ENCODE measurements at places on chromosomes 1 and 21.

GRCh38 chr1:100511058-100511457 is 26.9 kb upstream of the GPR88 start:
- DNase-seq = no peak

GRCh38 chr1:12600880-12601633 is 17.0 kb downstream of the DHRS3 start:
- DNase-seq = peak; percentile 46

- DNase-seq = no peak
Measured at GRCh38 chr1:55645270-55645669, 430.1 kb upstream of the USP24 start.

GRCh38 chr1:36114371-36114770 is 10.7 kb downstream of the COL8A2 start:
- no peak for DNase-seq

DNA sequence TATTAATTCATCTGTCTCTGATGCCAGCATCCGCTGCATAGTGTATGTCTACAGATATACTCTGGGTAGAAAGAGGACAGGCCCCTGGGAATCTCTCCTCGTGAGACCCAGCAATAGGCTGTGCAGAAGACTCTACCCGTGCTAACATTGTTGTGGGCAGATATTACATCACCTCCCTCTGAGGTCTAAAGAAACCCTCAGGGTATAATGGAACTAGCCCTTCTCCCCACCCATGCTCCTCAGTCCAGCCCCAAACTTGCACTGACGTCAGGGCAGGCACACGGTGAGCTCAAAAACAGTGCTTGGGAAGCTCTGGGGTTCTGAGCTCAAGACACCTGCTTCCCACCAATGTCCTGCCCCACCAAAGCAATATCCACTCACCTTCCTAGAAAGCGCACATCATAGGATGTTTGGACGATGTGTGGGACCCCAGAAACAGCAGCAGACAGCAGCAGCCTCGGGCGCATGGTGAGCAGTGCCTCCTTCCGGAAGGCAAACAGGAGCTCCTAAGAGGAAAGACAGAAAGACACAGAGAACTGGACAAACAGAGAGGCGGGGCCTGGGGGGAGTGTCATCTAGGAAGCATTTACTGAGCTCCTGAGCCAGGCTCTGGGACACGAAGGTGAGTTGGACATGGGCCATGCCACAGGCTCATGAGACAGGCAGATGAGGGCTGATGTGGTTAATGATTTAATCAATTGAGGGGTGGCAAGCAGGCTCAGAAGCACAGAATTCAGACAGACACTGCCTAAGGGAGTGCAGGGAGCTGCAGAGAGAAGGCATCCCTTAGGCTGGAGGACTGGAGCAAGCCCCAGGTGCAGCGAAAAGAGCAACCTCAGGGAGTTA is 4.8 kb downstream of the OVGP1 start:
- no peak for DNase-seq

- no peak for DNase-seq
Measured at GRCh38 chr21:35984654-35985361, 75.5 kb downstream of the SETD4 start.

GRCh38 chr1:202184750-202185460 is 8.7 kb upstream of the LGR6 start:
- peak; percentile 27 for DNase-seq

- DNase-seq = no peak
Measured at GRCh38 chr1:77412820-77413530, 131.2 kb downstream of the AK5 start.

- DNase-seq = no peak
Measured at GRCh38 chr1:153248176-153248879, 11.2 kb upstream of the LORICRIN start.

GRCh38 chr1:111769517-111770146 is 13.9 kb downstream of the DDX20 start:
- peak; percentile 31 for DNase-seq

- no peak for DNase-seq
Measured at GRCh38 chr21:41614511-41614910, 106.6 kb upstream of the TMPRSS2 start.

GRCh38 chr1:33147275-33147996 is 34.4 kb downstream of the TRIM62 start:
- no peak for DNase-seq

GRCh38 chr1:169367686-169368405 is at the start of the genes BLZF1 and NME7:
Gene BLZF1 (plus strand): TSS chr1:169368195. CDS start chr1:169369523, 1,328 bp downstream.
Gene NME7 (minus strand): TSS chr1:169367797. CDS start chr1:169367710, 87 bp downstream.
- peak; percentile 99 for DNase-seq

DNA sequence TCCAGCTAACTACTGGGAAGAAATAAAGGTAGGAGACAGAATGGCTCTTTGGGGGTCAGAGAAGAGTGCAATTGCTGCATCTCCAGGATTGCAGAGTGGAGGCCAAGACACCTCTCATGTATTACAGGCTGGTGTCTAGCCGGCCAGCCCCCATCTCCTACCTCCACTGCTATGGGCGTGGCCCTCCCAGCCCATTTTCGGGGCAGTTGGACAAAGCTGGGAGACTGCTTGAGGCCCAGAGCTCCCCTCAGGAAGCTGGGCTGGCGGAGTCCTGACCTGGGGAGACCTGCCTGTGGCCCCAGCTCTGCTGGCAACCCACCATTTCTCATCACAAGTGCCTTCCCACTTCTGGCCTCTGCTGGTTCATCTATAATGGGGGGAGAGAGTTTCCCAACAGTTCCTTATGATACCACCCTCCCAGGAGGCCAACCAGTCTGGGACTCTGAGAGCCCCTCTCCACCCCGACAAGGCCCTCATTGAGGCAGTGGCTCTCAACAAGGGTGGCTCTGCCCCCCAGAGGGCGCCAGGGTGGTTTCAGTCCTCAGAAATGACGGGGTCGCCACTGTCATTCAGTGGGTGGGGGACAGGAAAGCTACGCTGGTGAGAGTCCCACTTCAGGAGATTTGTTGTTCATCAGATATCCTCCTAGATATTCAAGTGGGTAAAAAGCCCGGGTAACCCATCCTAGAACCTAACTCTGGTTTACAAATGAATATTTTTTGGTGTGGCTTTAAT is 11.5 kb downstream of the RAP1GAP start:
- no peak for DNase-seq

- DNase-seq = no peak
Measured at GRCh38 chr21:39186676-39187075, 3.4 kb upstream of the PSMG1 start.

DNA sequence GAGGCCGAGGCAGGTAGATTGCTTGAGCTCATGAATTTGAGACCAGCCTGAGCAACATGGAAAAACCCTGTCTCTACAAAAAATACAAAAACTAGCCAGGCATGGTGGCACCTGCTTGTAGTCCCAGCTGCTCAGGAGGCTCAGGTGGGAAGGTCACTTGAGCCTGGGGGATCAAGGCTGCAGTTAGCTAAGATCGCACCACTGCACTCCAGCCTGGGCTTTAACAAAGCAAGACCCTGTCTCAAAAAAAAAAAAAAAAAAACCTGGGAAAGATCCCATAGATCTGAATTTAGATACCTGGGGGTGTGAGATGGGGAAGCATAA is 32.9 kb downstream of the NIBAN1 start:
- no peak for DNase-seq

- no peak for DNase-seq
Measured at GRCh38 chr1:231855361-231855760, 228.8 kb downstream of the DISC1 start.

DNA sequence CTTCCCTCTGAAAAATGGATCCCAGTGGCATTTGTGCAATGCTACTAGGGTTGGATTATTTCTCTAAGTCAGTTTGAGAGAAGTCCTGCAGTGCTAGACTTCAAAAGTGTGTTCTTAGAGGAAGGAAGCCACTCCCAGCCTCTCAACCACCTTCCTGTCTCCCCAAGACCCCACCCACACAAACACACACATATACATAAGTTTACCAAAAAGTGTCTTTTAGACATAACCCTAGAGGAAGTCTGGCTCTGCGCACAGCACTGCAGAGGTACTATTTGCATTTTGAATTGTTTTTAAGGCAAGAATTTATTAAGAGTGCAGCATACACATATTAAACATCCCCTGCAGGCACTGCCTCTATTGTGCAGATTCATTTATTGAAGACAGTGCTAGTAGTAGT is 127.3 kb downstream of the HHIPL2 start:
- peak; percentile 49 for DNase-seq

- no peak for DNase-seq
Measured at GRCh38 chr1:19068639-19069276, 112.3 kb upstream of the IFFO2 start.

DNA sequence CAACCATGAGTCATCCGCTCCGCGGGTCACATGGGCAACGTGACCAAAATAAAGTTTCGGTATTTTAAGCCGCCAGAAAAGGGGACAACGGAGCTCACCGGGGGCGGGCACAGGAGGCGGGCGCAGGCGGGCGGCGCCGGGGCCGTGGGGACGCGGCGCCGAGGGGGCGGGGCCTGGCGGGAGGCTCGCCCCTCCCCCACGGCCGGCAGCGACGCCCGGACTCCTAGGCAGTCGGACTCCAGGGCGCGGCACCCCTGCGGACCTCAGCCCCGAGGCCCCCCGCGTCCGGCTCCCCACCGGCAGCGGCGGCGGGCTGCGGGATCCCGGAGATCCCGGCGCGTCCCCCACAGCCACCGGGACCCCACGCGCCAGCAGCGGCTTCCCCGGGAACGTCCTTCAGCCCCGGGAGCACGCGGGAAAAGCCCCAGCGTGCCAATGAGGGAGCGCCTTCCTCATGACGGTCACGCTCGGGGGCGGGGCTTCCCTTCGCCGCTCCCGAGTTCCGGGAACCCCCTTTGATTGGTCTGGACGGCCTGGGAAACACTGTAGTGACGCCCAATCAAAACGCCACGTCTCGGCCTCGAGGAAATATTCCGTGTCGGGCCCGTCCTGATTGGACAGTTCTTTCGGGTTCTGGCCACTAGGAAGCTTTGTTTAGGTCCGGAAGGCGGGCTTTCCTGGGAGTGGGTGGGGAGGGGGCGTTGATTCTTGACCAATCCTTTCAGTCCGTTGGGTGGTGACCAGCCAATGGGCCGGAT is 515 bp upstream of the CAMTA1 start:
- peak; percentile 99 for DNase-seq

DNA sequence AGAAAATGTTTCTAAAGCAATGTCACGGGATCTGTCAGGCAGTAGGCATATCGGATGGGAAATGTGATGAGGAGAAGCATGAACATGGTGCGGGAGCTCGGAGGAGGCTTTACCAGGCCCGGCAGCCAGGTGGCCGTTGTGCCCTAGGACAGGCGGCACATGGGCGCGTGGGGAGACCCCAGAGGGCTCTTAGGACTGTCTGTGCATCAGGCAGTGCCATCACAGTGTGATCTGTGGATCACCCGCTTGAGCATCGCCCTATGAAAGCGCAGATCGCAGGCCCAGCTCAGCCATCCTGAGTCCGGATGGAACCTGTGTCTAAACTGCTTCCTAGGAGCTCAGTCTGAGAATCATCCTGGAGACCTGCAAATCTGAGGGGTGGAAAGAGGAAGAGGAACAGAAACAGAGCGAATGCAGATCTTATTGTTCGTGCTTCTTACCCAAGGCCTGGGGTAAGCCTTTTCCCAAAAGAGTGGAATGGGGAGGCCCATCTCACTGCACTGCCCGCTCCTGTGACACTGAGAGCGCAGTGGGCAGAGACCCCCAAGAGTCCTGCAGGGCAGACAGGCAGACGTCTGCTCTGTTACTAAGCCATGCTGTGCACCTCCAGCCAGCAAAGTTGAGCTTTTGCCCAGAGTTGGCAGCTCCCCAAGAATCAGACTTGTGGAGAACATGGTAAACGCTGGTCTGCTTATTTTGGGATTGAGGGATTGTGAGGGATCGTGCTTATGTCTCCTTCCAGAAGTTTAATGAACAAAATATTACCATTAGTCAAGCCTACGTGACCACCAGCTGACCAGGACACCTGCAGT is 251.0 kb downstream of the RHOU start:
- peak; percentile 14 for DNase-seq

GRCh38 chr1:107512836-107513235 is 372.0 kb downstream of the NTNG1 start:
- no peak for DNase-seq

DNA sequence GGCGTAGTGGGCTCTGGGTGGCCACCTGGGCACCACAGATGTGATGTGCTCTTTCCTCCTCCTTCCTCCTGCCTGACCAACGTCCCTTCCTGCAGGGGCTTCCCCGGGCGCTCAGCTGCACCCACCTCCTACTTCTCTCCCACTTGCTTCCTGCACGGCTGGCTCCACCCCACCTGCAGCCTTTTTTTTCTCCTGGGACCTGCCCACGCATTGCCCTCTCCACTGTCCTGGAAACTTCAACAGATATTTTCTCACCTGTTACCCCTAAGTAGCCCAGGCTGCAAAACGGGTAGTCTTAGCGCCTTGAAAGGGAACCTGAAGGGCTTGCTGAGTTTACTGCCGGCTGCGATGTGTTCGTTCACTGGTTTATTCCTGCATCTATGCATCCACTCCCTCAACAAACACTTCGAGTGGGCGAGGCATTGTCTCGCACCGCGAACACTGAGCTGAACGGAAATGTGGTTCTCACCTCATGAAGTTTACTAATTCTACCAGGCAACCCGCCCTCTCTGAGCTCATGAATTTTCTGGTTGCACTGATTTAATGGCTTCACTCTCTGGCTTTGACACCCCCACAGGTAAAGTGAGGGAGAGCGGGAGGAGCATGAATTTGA is 23.6 kb downstream of the ZBTB18 start:
- peak; percentile 83 for DNase-seq

DNA sequence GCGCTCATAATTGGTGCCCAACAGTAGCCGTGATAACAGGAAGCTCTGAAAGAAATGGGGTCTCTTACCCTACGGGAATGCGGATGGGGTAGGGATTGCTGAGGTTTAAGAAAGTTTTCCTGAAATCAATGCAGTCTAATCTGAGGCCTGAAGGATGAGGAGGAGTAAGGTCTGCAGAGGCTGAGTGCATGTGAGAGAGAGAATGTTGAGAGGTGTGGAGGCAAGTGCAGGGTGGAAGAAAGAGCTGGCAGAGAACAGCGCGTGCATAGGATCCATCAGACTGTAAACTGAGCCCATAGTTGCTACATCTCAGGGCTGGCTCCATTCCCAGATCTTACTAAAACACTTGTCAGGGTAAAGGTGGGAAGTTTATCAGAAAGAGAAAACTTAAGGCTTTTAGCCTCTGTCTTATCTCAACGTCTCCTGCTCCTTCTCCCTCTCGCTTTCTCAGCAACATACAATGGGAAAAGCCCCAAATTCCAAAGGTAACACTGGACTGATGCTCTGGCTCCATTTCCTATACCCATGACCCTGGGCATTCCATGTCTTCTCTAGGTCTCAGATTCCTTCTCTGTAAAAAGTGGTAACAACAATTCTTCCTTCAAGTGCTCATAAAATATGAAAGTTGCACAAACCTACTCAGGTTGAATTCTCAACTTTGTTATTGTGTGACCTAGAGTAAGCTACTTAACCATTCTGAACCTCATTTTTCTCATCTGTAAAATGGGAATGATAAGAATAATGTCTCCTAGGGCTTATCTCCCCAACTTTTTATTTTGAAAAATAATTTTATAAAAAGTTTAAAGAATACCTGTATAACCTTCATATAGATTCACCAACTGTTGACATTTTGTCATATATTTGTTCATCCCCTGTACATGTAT is 75.2 kb downstream of the SH3GLB1 start:
- no peak for DNase-seq

DNA sequence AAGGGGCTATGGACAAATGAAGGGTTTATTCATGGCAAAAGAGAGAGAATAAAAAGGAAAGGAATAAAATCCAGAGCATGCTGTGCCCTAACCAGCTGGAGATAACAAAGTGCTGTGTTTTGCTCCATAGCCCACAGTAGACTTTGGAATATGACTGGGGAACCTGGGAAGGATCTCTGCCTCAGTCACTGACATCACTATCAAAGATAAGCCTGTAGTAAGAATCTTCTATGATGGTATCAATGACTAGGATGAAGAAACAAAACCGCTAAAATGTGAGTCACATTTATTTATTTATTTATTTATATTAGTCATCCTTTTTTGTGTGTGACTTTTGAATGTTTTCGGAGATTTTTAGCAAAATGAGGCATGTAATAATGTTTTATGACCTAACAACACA is 56.3 kb downstream of the NVL start:
- no peak for DNase-seq

GRCh38 chr1:66954208-66954607 is 29.4 kb downstream of the MIER1 start:
- DNase-seq = no peak

Data from naive thymus-derived CD8-positive, alpha-beta T cell (primary cell).